ENCODE measurements at places on chromosomes 5 and 9.

GRCh38 chr5:90807496-90807895, 248.9 kb downstream of the ADGRV1 start:
- no peak for DNase-seq

DNA sequence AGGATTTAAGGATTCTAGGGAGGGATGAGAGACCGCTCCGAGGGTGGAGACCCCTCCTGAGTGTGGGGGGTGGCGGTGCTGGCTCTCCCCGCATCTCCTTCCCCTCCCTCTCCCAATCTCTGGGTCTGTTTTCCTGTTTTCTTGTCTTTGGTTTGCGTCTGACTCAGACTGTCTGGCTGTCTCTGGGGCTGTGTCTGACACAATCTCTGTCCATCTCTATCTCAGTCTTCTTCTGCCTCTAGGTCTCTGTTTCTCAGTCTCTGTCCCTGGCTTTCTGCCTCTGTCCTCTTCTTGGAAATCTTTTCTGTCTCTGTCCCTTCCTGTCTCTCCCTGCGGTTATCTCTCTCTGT, 196 bp upstream of the GRM6 start:
- no peak for DNase-seq

GRCh38 chr5:175718401-175719108, 60.7 kb downstream of the HRH2 start:
- peak; percentile 17 for DNase-seq

DNA sequence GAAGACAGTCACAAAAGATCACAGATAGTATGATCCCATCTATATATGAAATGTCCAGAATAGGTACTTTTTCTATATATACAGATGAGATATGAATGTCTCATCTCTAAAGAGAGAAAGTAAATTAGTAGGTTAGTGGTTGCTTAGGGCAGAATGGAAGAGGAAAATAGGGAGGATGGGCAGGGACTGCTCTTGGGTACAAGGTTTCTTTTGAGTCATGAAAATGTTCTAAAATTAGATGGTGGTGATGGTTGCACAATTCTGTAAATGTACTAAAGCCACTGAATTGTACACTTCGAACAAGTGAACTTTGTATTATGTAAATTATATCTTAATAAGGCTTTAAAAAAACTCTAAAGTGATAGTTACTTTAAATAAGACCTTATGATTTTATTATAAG, 59.6 kb upstream of the GRAMD2B start:
- no peak for DNase-seq

DNA sequence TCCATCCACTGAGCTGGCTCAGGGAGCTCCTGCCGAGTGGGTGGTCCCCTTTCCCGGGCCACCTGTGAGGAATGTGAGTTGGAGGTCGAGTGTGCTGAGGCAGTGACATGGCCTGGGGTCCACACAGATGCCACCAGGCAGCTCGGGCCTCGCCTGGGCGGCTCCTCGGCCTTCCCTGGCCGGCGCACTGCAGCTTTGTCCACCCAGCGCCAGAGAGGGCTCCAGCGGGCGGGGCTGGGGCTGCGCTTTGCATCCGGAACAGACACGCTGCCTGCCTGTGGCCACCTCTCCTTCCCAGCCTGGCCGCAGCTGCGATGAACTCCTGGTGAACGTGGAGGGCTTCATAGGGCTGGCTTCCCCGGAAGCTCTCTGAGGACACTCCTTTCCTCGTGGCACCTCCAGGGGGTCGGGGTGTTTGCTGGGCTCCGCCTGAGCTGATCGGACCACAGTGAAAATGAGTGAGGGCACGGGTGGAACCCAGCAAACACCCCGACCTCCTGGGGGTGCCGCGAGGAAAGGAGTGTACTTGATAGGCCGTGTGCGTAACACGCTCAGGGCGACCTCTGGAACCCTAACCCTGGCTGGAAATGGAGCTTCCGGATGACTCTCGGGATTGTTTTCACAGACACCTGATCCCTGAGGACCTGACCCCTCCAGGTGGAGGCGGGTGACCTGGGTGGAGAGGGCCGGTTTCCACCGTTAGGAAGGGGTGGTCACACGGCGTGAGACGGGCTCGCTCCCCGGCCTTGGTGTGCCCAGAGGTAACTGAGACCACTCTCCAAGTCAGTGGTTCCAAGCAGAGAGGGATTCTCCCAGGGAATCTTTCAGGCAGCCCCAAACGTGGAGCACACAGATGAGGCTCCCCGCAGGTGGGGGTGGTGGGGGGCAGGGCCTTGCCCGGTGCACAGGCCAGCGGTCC, 31.8 kb upstream of the RXRA start:
- no peak for DNase-seq

- DNase-seq, result no peak
Observed at GRCh38 chr9:70043285-70043684, 363 bp upstream of the MAMDC2 start.

DNA sequence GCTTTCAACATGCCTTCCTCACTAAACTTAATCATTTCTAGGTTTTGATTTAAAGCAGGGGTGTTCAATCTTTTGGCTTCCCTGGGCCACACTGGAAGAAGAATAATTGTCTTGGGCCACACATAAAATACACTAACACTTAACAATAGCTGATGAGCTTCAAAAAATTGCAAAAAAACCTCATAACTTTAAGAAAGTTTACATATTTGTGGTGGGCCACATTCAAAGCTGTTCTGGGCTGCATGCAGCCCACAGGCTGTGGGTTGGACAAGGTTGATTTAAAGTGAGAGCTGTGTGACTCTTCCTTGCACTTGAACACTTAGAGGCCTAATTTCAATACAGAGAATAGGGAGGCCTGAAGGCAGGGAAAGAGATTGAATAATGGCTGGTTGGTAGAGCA, 598.3 kb downstream of the EFNA5 start:
- DNase-seq, result no peak

GRCh38 chr9:124855566-124855943, 2.3 kb downstream of the WDR38 start:
- DNase-seq, result no peak

DNA sequence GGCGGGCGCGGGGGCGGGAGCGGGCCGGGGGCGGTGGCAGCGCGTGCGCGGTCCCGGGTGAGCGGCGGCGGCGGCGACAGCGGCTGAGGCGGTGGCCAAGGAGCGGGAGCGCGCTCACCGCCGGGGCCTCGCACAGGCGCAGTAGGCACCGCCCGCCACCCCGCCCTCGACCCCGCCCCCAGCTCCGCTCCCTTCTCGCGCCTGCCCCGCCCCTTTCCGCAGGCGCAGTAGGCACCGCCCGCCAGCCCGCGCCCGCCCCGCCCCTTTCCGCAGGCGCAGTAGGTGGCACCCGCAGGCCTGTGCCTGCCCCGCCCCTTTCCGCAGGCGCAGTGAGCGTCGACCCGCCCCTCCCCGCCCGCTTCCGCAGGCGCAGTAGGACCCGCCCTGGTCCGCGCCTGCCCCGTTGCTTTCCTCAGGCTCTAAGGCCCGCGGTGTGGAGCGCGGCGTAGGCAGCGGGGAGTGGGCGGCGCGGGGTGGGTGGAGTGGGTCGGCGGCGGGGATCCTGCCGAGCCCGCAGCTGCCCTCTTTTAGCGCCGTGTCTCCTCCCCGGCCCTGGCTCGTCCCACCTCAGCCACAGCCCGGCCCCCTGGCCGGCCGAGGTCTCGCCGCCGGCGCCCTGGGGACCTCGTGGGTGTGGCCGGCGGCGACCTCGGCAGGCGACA, at the start of gene CAMSAP1:
Gene CAMSAP1 (minus strand): TSS at position 116 of the 662 bp plus-strand sequence. CDS start 387 bp downstream, outside the sequence.
- DNase-seq, result peak; percentile 94

DNA sequence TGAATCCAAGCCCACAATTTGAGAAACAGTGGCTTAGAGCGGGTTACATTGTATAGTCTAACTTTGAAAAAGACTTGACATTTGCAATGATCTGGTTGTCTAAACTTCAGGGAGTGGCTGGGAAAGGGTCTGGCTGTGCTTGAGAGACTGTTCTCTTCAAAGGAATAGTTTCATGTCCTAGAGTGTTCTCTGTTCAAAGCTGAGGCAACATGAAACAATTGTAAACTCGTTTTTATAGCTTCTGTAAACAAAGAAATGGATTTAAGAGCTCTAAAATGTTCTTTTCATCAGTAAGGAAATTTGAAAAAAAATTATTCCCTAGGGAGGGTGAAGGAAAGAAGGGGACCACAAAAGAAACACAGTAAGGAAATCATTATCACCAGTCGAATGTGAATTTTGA, 41.6 kb downstream of the FOCAD start:
- DNase-seq, result no peak

GRCh38 chr5:88700121-88700520, 182.9 kb downstream of the MEF2C start:
- no peak for DNase-seq

DNA sequence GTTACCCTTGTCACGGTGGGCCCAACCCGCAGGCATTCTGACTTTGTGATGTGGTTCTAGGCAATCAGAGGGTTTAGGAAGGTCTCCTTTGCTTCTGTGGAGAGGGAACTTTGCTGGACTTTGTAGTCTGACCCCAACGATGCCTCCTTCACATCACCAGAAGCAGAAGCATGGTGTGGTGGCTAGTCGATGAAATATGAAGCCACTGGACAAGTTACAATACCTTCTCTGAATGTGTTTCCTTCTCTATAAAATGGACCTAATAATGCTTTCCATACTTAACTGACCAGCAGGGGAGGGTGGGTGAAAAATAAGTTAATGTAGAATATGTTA, 607 bp downstream of the SPEF2 start:
- DNase-seq, result no peak

- no peak for DNase-seq
Observed at GRCh38 chr5:147645197-147645596, 135.3 kb upstream of the DPYSL3 start.

DNA sequence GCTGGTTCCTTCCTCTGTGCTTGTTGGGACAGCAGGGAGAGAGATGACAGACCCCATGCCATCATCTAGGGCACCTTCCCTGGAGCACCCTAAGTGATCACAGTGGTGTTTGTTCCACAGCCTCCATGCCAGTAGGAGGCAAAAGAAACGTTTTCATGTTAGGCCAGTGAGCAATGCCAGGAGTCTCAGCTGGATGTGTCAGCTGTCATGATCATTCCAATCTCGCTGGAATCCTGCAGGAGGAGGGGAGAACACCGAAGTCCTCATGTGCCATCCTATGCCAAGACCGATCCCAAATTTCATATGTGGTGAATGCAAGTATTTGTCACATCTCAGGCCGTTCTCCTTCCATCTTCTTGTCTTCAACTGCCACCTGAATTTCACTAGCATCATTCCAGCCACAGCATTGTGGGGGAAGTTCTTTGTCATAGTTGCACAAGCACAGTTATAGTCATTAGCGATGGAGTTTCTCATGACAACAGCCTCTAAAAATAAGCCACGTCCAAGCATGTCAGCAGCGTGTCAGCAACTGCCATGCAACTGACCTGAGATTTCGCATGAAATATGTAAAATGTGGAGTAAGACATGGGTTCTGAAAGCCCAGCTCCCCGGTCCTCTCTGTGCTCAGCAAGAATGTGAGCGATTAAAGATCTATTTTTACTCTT, 97.2 kb upstream of the DNAH5 start:
- no peak for DNase-seq

- no peak for DNase-seq
Observed at GRCh38 chr5:96173366-96173765, 211.7 kb upstream of the ELL2 start.

- no peak for DNase-seq
Observed at GRCh38 chr9:15191378-15191777, 115.6 kb downstream of the TTC39B start.

- DNase-seq, result no peak
Observed at GRCh38 chr9:127349483-127350113, 47.4 kb upstream of the SLC2A8 start.

GRCh38 chr5:10140195-10140973, 109.3 kb downstream of the ATPSCKMT start:
- DNase-seq, result no peak

- DNase-seq, result no peak
Observed at GRCh38 chr5:9733486-9733885, 103.3 kb upstream of the TAS2R1 start.

- no peak for DNase-seq
Observed at GRCh38 chr5:157358871-157359270, 92.9 kb downstream of the CYFIP2 start.

DNA sequence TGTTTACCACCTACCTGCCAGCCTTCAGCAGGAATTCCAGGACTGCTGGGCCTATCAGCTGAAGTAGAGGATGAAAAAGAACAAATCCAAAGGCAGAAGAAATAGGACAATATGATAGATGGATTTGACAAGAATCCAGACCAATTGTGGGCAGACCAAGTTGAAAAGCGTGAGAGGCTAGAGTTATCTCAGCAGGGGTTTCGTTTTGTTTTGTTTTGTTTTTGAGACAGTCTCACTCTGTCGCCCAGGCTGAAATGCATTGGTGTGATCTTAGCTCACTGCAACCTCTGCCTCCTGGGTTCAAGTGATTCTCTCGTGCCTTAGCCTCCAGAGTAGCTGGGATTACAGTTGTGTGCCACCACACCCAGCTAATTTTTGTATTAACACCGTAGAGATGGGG, 113.2 kb downstream of the PALM2AKAP2 start:
- no peak for DNase-seq

DNA sequence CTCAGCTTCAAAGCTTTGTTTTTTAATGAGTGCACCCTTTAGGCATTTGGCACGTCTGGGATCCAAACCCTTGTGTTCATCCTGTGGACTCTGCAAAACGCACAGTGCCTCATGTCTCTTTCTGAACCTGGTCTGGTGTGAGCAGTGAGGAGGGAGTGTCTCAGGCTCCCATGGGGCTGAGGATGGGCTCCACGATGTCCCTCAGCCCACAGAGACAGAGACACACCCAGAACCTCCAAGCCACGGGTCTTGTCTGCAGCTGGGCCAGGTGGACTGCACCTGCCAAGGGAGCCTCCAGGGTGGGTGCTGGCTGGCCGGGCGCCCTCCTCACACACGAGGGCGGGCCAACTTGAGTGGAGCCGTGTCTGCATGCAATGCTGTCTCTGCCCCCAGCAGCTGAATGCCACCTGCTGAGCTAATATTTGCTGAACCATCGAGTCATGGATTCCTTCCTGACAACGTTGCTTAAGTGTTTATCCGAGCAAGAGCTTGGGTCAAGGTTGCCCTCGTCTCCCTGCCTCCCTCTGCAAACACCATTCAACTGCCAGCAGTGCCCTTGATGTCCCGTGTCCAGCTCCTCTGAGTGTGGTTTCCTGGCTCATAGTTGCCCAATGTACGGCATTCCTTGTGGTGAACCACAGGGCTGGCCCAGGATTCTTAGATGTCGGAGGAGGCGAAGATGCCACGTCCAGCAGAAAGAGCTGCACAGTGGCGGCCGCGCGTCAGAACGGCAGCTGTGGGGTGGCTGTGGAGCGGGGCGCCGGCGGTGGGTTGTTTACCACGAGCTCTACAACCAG, 31.4 kb upstream of the LPCAT1 start:
- DNase-seq, result no peak

DNA sequence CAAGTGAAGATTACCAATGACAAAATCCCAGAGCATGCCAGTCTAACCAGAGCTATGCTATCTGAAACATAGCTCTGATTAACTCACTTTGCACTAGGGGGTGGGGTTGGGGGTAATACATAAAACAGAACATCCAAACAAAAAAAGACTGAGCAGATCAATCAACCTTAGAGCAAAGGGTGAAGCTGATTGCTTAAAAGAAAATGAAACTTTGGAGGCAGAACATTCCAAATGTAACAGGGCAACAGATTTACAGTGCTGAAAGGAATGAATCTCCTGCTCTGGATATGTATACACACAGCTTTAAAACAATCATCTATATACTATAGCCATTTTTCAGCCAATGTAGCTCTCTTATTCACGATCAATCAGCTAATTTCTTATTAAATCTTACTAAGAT, 4.9 kb downstream of the IL6ST start:
- no peak for DNase-seq

Measured in stimulated activated CD8-positive, alpha-beta memory T cell treated with anti-CD3 and anti-CD28 coated beads, Interleukin-7, amount 100 ng/mL, for 1 hour (primary cell).